ENCODE measurements at places on chromosomes 1 and 21. TPM values are rescaled to one million over a fixed set of nuclear protein-coding genes. Genes with fewer than 3 reads are reported as not detected.

DNA sequence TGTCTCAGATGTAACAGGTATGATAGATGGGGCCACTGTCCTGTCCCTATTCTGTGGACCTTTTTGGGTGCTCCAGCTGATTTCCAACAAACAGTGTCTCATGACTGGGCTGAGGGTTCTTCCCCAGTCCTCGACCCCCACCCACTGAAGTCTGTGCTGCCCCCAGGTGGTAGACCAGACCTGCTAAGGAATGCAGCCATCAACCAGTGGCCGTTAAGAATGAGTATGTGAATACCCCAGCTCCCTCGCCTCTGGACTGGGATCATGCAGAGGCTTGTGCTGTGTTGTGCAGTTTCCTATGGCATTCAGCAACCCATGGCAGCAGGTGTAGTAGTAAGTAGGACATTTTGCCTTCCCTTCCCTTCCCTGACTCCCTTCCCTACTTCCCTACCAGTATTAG, 183.1 kb upstream of the KAZN start:
- DNase-seq = no peak

GRCh38 chr1:231626535-231626950, at the start of gene DISC1:
Gene DISC1, plus strand, starts transcription at chr1:231626790. Its CDS starts 78 bp downstream, at chr1:231626868.
- peak; percentile 55 for DNase-seq

GRCh38 chr1:26005434-26006105, 7.7 kb upstream of the PAFAH2 start:
- DNase-seq = no peak

DNA sequence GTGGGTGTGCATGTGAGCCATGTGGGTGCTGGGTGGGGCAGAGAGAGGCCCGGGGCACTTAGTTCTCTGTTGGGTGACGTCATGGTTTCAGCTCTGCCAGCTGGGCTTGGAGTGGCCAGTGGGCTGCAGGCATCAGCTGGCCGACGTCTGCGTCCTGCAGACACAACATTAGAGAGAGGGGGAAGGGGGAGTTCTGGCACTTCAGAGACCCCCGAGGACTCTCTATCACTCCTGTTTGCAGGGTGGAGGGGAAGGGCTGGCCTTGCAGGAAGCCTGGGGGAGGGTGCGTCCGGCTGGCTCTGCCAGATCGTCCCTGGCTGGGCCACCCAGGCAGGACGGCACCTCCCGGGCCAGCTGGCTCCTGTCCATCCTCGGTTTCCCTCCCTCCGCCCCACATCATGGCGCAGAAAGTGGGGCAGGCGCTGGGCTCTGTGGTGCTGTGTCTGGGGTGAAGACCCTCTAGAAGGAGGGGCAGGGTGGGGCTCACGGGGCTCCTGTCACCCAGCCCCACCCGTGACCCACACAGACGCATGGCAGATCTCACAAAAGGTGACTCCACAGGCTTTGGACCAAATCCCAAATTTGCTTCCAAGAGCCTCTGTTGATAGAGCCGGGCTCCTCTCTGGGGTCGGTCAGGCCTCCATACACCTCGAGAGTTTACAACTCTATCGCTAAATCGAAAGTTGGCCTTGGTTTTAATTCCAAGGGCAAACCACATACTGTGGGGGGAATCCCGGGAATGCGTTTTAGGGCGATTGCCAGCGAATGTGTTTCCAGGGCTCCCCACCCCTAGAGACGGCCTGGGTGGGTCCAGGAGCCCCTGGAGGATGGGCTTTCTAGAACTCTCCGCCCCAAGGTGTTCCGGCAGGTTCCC, 73.4 kb upstream of the TTC34 start:
- DNase-seq = no peak

- no peak for DNase-seq
Observed at GRCh38 chr1:22808186-22808675, 97.6 kb downstream of the EPHB2 start.

GRCh38 chr1:179441501-179441900, 75.7 kb downstream of the AXDND1 start:
- DNase-seq = no peak

DNA sequence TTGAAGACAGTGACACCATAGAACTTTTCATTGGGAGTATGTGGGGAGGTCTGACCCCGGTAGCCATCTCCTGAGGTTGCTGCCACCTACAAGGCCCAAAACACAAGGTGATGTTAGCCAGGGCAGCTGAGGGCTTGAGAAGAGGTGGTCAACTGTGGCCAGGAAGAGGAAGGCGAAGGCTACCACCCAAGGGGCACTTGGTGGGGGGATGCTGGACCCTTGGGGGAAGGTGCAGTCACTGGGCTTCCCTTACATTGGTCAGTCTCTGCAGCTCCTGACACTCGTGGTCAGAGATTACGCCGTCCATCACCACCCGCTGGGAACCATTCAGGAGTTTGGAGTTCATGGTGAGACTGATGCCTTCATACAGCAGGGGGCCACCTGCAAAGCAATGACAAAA, 12.2 kb upstream of the CLDN19 start:
- no peak for DNase-seq

- no peak for DNase-seq
Observed at GRCh38 chr1:202376247-202376646, 27.7 kb downstream of the PPP1R12B start.

- no peak for DNase-seq
Observed at GRCh38 chr1:18322368-18323032, 158.2 kb upstream of the KLHDC7A start.

DNA sequence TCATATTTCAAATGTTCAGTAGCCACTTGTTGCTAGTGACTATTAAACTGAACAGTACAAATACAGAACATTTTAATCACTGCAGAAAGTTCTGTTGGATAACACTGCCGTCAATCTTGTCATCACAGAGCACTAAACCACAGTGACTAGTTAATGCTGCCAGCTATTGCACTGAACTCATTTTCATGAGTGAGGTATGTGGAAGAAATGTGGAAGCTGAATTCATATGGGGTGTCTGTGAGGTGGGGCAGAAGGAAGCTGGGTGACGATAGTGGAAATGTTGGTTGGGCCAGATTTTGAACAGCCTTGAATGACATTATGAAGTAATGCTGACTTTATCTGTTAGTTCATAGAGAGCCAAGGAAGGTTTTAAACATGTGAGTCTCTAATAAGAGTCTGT, 49.6 kb downstream of the OSBPL9 start:
- peak; percentile 48 for DNase-seq

DNA sequence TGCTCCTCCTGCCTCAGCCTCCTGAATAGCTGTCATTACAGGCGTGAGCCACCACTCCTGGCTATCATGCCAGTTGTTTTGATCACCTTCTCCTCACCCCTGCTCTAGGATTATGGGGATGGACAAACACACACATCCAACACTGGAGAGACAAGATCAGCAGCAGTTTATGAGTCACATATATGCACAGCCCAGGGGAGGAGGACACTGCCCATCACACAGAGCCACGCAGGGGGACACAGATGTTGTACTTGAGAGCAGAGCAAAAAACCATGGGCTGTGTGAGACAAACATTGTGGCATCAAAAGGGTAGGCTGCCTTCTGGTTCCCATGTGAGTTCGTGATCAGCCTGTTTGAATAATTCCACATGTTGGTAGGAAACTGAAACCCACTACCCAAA, 32.1 kb downstream of the EDARADD start:
- DNase-seq = no peak

GRCh38 chr1:92910081-92910480, 51.2 kb downstream of the DIPK1A start:
- no peak for DNase-seq

DNA sequence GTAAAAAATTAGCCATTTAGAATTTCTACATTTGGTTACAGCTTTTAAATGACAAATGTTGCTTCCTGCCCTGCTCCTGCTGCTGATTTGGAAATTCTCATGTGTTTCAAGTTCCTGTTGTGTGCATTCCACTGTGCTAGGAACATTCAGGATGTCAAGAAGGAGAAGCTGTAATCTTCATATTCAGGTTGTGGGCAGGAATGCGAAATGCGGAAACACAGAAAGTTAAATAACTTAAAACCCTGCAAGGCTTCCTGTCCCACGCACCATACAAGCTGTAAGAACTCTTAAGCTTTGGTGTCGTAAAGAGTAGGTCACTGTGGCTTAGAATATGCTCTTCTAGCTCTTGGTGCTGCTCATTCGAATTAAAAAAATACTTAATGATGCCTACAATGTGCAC, 52.6 kb downstream of the S100B start:
- DNase-seq = no peak

GRCh38 chr1:94543893-94544635, 2.5 kb upstream of the F3 start:
- no peak for DNase-seq

GRCh38 chr1:40650075-40650474, 15.4 kb downstream of the RIMS3 start:
- no peak for DNase-seq

DNA sequence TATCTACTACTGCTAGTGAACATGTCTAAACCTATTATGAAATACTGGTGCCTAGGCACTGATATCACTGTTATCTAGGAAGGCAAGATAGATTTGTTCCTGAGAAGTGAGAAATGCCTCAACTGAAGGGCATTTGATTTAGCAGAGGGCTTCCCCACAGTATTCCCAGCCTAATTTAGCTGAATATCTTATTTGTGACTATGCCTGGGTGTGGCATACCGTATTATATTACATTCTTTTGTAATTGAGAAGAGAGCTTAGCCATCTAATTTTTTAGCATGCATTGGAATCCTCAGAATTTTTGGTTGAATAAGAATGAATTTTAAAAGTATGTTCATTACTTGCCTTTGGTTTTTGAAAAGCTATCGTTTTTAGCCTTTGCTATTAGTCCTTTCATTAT, 99.1 kb downstream of the ZP4 start:
- DNase-seq = no peak

Gene HSPA13
- total RNA-seq = 8.3 TPM

Gene ARHGEF10L
- 21.2 TPM for total RNA-seq

Gene STPG1
- 0.39 TPM for total RNA-seq

Gene FNDC5
- 127 TPM for total RNA-seq

Gene OVAAL
- not detected for total RNA-seq

Gene FHAD1
- total RNA-seq = not detected

Gene RPF1
- total RNA-seq = 61.9 TPM

Gene PLPPR5
- total RNA-seq = not detected

Gene GNG12
- total RNA-seq = 17.9 TPM

Gene TMPRSS15
- total RNA-seq = not detected

All from gastrocnemius medialis (tissue), 4 donors.